ENCODE measurements at places on chromosomes 11 and 22. TPM values are rescaled to one million over a fixed set of nuclear protein-coding genes. Genes with fewer than 3 reads are reported as not detected.
A peak's percentile ranks its signal among the peaks of the same experiment; 100 is the strongest.

- DNase-seq = no peak
Measured at GRCh38 chr11:12075822-12076821, 34.3 kb upstream of the MICAL2 start.

GRCh38 chr11:7548659-7549274, 35.0 kb downstream of the PPFIBP2 start:
- DNase-seq = no peak

DNA sequence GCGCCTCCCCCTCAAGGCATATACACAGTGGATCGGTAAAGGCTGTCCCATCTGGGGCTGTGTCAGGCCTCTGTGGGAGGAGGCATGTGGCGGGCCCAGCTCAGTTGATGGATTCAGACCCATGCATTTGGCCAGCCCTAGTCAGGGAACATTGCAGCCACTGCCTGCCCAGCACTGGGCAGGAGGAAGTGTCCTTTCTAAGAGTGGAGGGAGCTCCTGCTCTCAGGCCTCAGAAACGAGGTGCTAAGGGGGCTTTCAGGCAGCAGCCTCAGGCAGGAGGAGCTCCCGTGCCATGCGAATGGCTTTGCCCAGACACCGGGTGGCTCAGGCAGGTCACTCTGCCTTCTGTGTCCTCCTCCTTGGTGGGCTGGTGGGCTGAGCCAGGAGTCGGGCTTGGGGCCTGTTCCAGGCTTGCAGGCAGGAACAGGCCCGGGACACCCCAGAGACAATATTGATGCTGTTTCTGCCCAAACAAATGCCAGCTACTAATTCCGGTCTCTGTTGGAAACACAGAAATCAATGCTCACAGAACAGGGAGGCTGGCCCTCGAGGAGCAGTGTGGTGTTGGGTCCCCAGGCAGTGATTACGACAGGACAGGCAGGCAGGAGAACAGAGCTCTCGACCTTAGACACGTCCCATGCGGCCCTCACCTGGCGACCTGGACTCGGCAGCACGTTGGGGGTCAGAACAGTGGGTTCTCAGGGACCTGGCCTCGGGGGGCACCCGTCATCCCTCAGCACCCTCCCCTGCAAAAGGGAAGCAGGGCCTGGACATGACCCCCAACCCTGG, 42.3 kb upstream of the CCDC188 start:
- DNase-seq = no peak

- no peak for DNase-seq
Measured at GRCh38 chr11:129613071-129613470, 202.6 kb upstream of the TMEM45B start.

DNA sequence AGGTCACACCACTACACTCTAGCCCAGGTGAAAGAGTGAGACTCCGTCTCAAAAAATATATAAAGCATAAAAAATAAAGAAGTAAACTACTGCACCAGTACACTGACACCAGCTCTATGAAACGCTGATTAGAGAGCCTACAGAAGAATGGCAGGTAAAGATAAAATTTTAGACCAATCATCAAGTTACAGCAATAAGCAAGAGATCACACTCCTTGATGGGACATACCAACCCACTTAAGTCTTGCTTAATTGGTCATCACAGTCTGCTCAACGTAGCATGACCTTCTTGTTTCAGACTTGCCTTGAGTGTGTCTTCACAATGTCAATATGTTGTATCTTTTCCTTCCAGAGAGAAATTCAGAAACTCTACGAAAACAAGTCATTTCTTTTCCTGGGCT, 12.5 kb downstream of the SRPRA start:
- no peak for DNase-seq

DNA sequence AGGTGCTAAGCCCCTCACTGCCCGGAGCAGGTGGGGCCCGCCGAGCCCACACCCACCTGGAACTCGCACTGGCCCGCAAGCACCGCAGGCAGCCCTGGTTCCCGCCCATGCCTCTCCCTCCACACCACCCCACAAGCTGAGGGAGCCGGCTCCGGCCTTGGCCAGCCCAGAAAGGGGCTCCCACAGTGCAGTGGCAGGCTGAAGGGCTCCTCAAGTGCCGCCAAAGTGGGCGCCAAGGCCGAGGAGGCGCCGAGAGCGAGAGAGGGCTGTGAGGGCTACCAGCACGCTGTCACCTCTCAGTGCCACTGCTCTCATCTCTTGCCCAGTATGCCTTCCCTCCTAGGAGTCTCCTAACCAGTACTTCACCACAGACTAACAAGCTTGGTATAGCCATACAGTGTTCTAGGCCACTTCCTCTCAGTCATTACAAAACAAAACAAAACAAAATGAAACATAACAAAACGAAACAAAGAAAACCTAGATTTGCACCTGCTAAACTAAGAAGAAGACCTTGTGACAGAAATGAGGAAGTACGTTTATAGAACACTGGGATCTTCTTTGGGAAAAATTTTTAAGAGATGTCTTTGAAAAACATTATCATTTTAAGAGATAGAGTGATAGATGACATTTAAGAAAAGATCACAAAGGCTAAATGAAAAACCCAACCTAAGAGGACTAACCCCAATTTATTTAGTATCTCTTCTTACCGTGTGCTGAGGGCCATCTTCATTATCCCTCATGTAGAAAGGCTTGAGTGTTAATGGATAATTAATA, 47.7 kb upstream of the GAB2 start:
- no peak for DNase-seq

DNA sequence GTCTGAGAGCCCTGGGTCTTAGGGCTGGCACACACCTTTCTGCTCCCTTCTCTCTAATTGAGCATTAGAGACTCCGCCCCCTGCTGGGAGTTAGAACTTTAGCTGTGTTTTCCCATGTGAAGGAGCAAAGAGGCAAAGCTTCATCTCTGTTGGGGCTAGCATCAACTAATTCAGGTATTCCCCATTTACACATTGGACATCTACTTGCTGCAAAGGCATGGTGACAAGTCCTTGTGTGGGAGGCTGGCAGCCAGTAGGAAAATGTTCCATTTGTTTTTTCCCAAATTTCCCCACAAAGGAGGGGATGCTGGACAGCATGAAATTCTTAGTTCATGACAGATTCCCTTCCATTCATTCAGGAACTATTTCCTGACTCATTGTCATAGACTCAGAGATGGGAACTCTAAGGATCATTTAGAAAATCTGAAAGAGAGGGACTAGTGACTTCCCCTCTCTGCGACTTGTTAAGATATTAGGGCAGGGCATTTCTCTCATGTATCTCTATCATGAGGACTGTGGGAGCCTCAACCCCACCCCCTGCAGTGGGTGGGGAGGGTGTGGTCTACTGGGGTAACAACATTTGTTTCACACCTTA, 3.6 kb downstream of the CD44 start:
- DNase-seq = no peak

- DNase-seq = peak; percentile 76
Measured at GRCh38 chr11:33324302-33324985, 67.3 kb downstream of the HIPK3 start.

DNA sequence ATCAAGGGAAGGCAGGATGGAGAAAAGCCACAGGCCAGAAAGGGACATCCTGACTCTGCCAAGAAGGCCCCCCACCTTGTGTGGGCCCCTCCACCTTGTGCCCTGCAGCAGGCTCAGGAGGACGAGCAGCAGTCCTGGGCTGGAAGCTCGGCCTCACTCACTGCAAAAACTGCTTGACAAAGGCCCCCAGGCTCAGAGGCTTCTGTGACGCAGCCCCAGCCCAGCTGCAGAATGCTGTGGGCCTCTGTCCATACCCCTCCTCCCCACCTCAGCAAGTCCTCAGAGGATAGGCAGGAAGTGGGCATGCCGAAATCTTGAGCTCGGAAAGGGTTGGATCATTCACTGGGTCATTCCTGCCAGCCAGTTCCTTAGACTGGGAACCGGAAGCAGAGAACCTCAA, 61.9 kb downstream of the NRXN2 start:
- DNase-seq = peak; percentile 89

DNA sequence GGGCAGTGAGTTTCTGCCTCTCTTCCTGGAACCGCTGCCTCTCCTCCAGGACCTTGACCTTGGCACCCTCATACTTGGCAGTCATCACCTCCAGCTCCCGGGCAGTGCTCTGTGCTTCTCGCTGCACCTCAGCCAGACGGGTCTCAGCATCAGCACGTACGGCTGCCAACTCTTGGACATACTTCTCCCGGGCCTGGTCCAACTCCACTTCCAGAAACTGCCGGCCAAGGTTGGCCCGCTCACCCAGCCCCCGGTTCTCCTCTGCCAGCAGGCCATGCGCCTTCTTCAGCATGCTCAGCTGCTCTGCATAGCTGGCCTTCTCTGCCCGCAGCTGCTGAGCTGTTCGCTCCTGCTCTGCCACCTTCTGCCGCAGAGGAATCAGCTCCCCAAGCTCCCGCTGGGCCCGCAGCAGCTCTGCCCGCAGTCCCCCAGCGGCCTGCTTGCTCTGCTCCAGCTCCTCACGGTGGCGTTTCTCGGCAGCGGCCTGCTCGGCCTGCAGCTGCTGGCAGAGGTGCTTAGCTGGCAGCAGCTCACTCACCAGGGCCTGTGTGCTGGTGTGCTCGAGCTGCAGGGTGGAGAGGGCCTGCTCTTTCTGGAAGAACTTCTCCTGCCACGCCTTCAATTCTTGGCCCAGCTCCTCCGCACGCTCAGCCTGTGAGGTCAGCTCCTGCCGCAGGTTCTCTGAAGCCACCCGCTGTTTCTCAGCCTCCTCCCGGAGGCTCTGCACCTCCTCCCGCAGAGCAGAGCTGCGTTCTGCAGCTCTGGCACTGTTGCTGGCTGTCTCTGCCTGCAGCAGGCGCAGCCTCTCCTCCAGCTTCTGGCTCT, 14.4 kb downstream of the IL18BP start:
- peak; percentile 53 for DNase-seq

DNA sequence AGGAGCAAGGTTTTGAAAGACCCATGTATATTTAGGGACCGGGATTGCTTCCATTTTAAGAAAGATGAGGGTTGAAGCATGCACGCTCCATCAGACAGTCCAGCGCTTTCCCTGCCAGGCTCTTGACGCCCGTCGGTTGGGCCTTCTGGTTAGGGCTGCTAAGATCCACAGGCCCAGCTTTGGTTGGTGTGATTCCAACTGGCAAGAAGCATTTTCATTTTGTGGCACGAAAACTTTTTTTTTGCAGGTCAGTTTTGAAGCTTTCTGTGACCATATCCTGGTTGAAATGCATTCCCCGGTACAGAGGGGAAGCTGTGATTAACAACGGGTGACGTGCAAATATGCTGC, 34.3 kb upstream of the MPPED1 start:
- peak; percentile 54 for DNase-seq

- DNase-seq = no peak
Measured at GRCh38 chr22:23396362-23397007, 183.6 kb downstream of the IGLL1 start.

Gene SLC6A5
- total RNA-seq = not detected

Gene CD3G
- total RNA-seq = 1.1 TPM

Gene KRTAP5-7
- not detected for total RNA-seq

Gene MS4A4E
- not detected for total RNA-seq

Gene SPTBN2
- 20.9 TPM for total RNA-seq

Gene ROBO4
- 23.3 TPM for total RNA-seq

Gene EXPH5
- total RNA-seq = 8.8 TPM

Gene APLNR
- total RNA-seq = 88.2 TPM

Gene USP35
- 8.2 TPM for total RNA-seq

Gene TRIM29
- total RNA-seq = 192 TPM
